ENCODE measurements at places on chromosomes 4 and X.

- no peaks in the 10 kb centered on the region for H3K36me3 ChIP-seq
- H3K27ac ChIP-seq, result no peak overlapping the region
- no peaks in the 10 kb centered on the region for H3K27me3 ChIP-seq
Measured at GRCh38 chr4:57095956-57096355, 14.2 kb downstream of the IGFBP7 start.

DNA sequence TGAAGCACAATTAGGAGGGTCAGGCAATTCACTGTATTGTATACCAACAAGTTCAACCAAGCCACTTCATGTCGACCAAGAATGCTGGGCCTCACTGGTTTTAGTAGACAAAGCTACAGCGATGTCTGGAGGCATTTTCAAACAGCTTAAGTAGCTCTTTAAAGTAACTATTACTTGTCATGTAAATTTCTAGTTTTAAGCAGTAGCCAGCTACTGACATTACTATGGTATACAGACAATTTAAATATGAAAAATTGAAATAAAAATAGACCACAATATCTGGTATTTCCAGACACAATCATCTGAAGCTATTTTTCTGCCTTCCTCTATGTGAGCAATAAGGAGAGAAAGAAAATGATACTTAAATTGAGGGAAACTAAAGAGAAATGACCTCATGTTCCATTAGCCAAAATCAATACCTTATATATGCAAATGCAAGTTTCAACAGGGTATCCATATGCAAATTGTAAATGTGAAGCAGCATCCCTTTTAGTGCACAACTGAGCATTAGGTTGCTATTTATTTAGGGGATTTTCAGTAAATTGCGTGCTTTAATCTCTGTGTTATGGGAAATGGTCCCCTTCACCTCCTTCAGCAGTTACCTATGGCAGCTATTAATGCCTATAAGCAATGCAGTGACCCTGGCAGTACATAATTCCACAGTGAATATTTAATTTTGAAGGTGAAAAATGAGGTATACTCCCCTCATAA lies 119.5 kb downstream of the GPC3 start:
- no peaks in the 10 kb centered on the region for H3K27me3 ChIP-seq
- H3K27ac ChIP-seq, result no peak overlapping the region
- no peaks in the 10 kb centered on the region for H3K4me1 ChIP-seq

- no peak for DNase-seq
- H3K36me3 ChIP-seq, result no peaks in the 10 kb centered on the region
- no peaks in the 10 kb centered on the region for H3K4me1 ChIP-seq
- H3K27me3 ChIP-seq, result no peaks in the 10 kb centered on the region
- H3K4me3 ChIP-seq, result no peak overlapping the region
- no peak overlapping the region for H3K27ac ChIP-seq
Measured at GRCh38 chr4:14868426-14869395, 133.6 kb upstream of the CPEB2 start.

DNA sequence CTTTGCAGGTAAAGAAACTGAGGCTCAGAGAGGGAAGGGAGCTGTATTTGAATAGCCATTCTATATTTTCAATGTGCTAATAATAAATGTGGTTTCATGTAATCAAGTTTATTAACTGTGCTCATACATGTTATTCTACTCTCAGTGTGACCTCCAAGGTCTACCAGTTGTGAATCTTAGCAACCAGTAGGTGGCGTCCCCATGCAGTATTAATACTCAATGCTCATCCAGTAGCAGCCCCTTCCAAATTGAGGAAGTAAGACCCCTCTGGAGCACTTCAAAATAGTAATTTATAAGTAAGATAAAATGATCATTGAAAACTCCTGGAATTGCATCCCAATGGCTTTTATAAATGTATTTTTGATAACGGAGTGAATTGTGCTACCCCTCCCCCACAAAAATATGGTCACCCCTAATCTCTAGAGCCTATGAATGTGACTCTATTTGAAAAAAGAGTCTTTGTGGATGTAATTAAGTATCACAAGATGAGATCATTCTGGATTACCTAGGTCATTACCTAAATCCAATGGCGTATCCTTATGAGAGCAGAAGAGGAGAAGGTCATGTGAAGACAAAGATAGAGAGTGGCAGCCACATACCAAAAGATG lies 20.4 kb upstream of the SEPSECS start:
- no peak overlapping the region for H3K27ac ChIP-seq
- DNase-seq, result no peak
- no peaks in the 10 kb centered on the region for H3K4me1 ChIP-seq
- no peak overlapping the region for H3K4me3 ChIP-seq
- no peaks in the 10 kb centered on the region for H3K36me3 ChIP-seq

GRCh38 chr4:152039691-152040090 lies 278.9 kb upstream of the GATB start:
- no peaks in the 10 kb centered on the region for H3K27me3 ChIP-seq
- no peaks in the 10 kb centered on the region for H3K36me3 ChIP-seq
- no peaks in the 10 kb centered on the region for H3K4me1 ChIP-seq
- no peak overlapping the region for H3K4me3 ChIP-seq
- no peak overlapping the region for H3K27ac ChIP-seq
- no peak for DNase-seq

- H3K27me3 ChIP-seq, result no peaks in the 10 kb centered on the region
- no peaks in the 10 kb centered on the region for H3K4me1 ChIP-seq
- no peak for DNase-seq
- no peaks in the 10 kb centered on the region for H3K36me3 ChIP-seq
- H3K27ac ChIP-seq, result no peak overlapping the region
Measured at GRCh38 chr4:81179326-81179725, 35.7 kb downstream of the PRKG2 start.

GRCh38 chrX:109841869-109842579 lies 109.0 kb upstream of the ACSL4 start:
- H3K36me3 ChIP-seq, result no peaks in the 10 kb centered on the region
- H3K4me1 ChIP-seq, result no peaks in the 10 kb centered on the region
- no peaks in the 10 kb centered on the region for H3K27me3 ChIP-seq
- H3K27ac ChIP-seq, result no peak overlapping the region

DNA sequence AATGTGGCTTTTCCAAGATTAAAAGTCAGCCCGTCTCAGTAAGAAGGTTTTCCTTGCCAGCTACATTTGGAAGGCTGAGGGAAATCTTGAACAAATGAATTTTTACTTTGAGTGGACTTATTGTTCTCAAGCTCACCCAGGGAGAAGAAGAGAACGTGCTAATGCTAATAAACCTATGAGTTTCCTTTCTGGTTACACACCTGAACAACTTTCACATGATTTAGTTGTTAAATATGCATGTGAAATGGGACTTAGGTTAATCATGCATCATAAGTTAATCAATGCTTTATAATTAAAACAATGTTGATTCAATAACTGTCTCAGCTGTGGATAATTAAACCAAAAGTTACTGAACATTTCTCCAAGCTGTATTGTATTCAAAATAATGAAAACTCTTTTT lies 33.9 kb downstream of the DIPK2B start:
- H3K4me1 ChIP-seq, result no peaks in the 10 kb centered on the region
- no peak overlapping the region for H3K27ac ChIP-seq
- DNase-seq, result no peak
- H3K36me3 ChIP-seq, result no peaks in the 10 kb centered on the region

- H3K36me3 ChIP-seq, result no peaks in the 10 kb centered on the region
- DNase-seq, result no peak
- no peaks in the 10 kb centered on the region for H3K4me1 ChIP-seq
- no peak overlapping the region for H3K4me3 ChIP-seq
Measured at GRCh38 chrX:66015900-66016689, 23.8 kb downstream of the VSIG4 start.

DNA sequence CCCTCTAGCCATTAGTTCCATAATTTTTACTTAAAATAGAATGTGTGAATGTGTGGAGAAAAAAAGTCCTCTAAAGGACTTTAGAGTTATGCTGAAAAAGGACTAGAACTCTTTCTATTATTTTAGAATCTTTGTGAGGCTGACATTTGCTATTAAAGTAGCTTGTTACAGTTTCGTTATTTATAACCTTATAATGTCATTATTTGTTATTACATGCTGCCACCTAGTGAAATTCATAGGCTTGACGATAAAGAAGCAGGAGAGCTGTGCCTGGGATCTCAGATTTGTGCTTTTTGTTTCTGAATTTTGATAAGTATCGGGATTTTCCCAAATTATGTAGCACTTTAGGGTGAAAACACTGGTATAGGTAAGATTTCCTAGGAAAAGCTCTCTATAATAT lies 38.5 kb upstream of the TAPT1 start:
- DNase-seq, result no peak
- H3K27ac ChIP-seq, result no peak overlapping the region
- no peak overlapping the region for H3K4me3 ChIP-seq
- no peaks in the 10 kb centered on the region for H3K4me1 ChIP-seq

DNA sequence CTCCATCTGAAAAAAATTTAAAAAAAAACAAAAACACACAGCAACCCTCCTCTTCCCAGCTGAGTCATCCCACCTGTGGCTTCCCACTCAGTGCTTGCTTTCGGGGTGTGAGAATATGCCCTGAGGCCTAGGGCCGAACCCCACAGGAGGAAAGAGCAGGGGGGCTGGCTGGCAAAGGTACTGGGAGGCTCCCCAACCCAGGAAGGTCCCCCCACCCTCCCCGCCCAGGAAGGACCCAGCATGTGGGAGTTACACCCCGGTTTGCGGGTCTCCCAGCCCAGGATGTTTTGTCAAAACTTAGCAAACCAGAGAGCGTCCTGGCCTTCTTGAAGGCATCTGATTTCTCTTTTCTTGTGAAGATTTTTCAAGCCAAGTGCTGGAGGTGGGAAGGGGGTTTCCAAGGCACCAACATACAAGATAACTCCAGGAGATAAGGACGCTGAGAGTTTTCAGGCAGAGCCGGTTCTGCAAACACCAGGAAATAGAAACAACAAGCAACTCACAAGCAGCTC lies 25.7 kb upstream of the CSF2RA start:
- no peaks in the 10 kb centered on the region for H3K27me3 ChIP-seq
- no peak for DNase-seq
- no peak overlapping the region for H3K4me3 ChIP-seq
- peak overlapping the region; percentile 75 for H3K27ac ChIP-seq
- H3K36me3 ChIP-seq, result no peaks in the 10 kb centered on the region
- peaks cover 4% of the 10 kb centered on the region for H3K4me1 ChIP-seq

DNA sequence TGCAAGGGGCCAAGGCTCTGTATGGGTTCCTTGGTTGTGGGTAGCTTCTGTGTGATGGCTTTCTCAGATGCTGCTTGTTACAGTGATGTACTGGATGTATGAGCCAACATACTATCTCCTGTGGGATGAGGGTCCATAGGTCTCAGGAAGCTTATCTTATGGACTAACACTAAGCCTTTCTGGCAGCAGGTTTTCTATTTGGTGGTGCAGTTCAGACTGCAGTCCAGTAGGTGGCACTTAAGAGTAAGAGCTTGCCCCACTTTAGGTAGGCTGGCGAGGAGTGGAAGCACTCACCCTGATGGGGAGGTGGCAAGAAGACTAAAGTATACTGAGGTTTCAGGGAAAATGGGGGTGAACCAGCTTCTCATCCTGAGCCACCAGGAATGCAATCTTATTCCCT lies 306.7 kb upstream of the MAOA start:
- no peaks in the 10 kb centered on the region for H3K36me3 ChIP-seq
- DNase-seq, result peak; percentile 55
- H3K27me3 ChIP-seq, result no peaks in the 10 kb centered on the region
- H3K4me3 ChIP-seq, result no peak overlapping the region
- H3K27ac ChIP-seq, result no peak overlapping the region

DNA sequence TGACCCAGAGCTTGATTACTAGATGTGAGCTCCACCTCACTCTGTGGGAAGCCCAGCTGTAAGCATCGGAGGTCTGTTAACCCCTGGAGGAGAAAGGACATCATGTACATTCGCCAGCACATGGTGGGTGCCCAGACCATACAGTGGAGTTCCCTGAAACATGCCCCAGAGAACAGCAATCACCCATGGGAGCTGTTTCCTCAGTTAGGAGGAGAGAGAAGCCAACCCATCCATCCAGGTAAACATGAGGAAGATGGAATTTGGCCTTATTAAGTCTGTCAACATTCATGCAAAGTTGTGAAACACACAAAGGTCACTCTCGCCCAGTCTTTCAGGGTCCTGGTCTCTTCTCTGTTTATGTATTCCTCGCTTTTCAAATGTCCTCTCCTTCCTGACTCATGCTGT lies 354.7 kb downstream of the ANK2 start:
- no peaks in the 10 kb centered on the region for H3K27me3 ChIP-seq
- H3K4me1 ChIP-seq, result no peaks in the 10 kb centered on the region
- H3K4me3 ChIP-seq, result no peak overlapping the region
- no peaks in the 10 kb centered on the region for H3K36me3 ChIP-seq
- no peak for DNase-seq

Measured in H1 (cell line).